ENCODE measurements at places on chromosomes 12 and 14.

DNA sequence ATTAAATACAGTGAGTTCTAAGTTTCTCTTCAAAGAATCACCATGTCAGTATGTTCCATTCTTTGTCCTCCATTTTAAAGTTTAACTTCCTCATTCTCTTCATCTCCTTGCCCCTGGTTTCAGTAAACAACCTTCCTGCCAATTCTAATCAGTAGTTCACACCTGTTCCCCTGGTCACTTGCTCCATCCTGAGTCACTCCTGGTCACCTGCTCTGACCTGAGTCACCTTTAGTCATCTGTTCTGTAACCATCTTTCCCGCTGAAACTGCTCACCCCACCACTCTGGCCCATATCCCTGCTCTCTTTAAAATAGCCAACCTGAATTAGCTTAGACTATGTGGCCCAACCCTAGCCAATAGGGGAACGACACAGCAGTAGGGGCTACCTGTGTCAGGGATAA, 1447.4 kb upstream of the TMEM132C start:
- no peak for DNase-seq

GRCh38 chr14:81981307-81981675, 447.6 kb upstream of the SEL1L start:
- DNase-seq, result no peak

DNA sequence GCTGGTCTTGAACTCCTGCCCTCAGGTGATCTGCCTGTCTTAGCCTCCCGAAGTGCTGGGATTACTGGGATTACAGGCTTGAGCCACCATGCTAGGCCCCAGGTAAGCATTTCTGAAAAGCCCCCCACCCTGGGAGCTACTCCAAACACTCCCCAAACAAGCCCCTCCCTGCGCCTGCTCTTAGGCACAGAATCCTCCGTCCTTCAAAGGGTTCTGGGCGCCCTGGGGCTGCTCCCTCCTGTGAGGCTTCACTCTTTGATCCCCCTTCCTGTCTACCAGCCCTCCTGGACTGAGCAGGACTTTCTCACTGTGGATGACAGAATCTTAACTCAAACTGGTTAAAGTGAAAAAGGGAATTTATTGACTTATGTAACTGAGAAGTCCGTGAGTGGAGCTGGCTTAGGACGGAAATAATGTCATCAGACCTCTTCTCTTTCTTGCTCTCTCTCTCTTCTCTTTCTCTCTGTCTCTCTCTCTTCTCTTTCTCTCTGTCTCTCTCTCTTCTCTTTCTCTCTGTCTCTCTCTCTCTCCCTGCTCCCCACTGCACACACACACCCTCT, 66.9 kb upstream of the CLMN start:
- DNase-seq, result no peak

DNA sequence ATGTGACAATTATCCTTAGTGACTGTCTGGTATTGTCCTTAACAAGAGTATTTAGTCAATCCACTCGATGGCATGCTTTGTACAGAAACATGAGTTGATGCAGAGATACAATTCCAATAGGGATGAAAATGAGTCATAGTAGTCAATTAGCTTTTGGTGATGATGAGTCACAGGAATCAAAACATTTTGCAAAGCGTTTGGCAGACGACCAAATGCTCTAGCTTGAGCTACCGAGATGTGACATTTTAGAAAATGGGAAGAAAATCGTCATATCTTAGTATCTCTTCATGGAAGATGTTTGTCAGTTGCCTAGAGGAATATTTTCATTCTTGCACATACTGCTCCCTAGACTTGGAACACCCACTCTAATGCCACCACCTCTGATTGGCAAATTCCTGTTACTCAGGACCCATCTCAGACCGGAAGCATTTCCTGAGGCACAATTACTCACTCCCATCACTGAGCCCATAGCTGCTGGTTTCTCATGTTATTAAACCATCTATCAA, 95.0 kb downstream of the LMNTD1 start:
- DNase-seq, result peak; percentile 91

GRCh38 chr12:108720757-108721514, 10.4 kb downstream of the CORO1C start:
- no peak for DNase-seq

DNA sequence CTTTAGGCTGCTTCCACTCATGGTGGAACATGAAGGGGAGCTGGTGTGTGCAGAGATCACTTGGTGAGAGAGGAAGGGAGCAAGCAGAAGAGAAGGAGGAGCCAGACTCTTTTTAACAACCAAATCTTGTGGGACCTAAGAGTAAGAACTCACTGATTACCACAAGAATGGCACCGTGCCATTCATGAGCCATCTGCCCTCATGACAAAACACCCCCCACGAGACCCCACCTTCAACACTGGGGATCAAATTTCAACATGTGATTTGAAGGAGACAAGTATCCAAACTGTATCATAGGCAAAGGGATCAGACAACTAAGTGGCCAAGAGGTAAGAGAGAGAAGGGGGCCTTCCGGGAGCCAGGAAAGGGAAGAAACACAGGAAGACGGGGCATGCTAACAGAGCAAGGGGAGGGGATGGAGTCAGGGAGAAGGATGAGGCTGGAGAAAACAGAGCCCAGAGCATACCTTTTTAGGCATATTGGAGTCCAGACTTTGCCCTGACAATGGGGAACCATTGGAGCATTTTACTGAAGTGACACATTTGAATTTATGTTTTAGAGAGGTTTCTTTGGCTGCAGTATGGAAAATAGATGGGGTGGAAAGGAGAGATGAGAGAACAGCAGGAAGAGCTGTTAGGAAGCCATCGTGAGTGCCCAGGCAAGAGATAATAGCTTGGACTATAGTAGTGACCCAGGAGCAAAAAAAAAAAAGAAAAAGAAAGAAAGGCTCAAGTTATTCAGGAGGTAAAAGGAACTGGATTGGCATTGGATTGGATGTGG, 204.4 kb upstream of the NUDT4 start:
- peak; percentile 63 for DNase-seq

- DNase-seq, result no peak
Observed at GRCh38 chr12:74891083-74891668, 318.5 kb downstream of the KCNC2 start.

DNA sequence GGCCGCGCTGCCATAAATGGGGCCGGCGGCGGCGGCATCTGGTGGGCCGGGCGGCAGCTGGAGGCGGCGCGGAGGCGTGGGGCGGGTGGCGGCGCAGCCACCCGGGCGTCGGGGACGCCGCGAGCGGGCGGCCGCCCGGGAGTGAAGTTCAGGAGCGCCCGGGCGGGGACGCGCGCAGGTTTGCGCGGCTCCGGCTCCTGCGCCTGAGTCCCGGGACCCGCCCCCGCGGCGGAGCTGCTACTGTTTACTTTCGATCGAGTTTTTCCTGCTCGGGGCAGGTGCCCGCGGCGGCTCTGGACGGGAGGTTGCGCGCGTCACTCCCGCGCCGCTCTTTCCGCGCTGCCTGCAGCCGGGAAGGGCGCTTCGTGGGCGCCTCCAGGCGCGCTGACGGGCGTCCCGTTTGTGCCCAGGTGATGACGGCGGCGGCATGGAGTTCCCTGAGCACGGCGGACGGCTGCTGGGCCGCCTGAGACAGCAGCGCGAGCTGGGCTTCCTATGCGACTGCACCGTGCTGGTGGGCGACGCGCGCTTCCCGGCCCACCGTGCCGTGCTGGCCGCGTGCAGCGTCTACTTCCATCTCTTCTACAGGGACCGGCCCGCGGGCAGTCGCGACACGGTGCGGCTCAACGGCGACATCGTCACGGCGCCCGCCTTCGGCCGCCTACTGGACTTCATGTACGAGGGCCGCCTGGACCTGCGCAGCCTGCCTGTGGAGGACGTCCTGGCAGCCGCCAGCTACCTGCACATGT, at the start of gene ZBTB42:
Gene ZBTB42 (plus strand): TSS at position 331 of the 749 bp plus-strand sequence. CDS start 97 bp downstream, at position 428.
- no peak for DNase-seq

- no peak for DNase-seq
Observed at GRCh38 chr14:35407306-35407630, 2.7 kb upstream of the NFKBIA start.

DNA sequence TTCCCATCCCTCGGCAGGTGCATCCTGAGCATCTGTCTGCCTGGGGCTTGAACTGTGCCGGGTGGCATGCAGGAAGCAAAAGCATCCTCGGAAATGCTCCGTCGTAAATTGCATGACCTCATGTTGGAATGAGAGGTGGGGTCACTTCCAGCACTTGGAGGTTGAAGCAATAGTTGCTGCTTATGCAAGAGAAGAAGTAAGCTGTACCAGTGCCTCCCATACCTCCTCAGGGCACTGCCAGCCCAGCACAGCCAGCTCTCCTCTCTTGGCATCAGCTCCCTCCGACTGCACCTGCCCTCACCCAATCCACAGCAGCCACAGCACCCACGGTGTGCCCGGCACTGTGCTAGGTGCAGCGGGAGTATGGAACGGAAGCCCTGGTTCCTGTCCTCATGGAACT, 11.5 kb downstream of the TEAD4 start:
- no peak for DNase-seq

GRCh38 chr12:28876196-28876798, 272.8 kb upstream of the FAR2 start:
- DNase-seq, result no peak

- DNase-seq, result no peak
Observed at GRCh38 chr14:67424539-67424938, 12.6 kb upstream of the PLEK2 start.

GRCh38 chr14:100526057-100526456, 61.2 kb downstream of the BEGAIN start:
- no peak for DNase-seq

GRCh38 chr14:99679543-99679942, 4.6 kb upstream of the CYP46A1 start:
- no peak for DNase-seq

DNA sequence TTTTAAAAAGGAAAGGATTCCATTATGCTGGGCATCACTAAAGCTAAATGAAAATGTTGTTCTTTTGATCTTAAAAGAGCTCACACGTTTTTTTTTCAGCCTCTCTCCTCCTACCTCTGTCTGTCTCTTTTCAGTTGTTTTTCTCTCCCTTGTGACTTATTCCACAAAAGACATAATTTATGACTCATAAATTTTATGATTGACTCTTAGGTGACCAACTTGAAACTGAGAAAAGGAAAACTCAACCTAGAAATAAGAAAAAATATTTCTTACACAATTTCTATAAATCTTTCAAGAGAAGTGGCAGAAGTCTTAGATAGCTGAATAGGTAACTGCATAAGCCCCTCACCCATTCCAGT, 227.7 kb upstream of the DDHD1 start:
- no peak for DNase-seq

DNA sequence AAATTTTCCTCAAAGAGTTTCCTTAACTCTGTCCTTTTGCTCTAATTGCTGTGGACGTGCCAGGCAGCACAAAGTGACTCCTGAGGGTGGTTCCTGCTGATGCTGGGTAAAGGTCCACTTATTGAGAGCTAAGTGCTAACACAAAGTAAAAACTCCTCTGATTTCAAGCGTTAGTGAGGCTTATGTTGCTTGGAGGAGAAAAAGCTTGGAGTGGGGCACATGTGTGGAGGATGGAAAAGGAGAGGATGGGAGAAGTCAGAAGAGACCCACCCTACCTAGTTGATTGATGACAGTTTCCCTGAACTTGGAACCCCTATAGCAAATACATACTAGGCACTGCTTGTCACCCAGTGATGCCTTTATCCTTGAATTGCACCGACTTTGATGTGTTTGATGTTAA, 10.1 kb upstream of the SLC11A2 start:
- DNase-seq, result no peak

- no peak for DNase-seq
Observed at GRCh38 chr12:51281202-51281924, 11.1 kb upstream of the SMAGP start.

GRCh38 chr12:57698414-57698813, 4.5 kb downstream of the OS9 start:
- no peak for DNase-seq

GRCh38 chr12:15590180-15590826, 198.9 kb downstream of the EPS8 start:
- DNase-seq, result no peak

DNA sequence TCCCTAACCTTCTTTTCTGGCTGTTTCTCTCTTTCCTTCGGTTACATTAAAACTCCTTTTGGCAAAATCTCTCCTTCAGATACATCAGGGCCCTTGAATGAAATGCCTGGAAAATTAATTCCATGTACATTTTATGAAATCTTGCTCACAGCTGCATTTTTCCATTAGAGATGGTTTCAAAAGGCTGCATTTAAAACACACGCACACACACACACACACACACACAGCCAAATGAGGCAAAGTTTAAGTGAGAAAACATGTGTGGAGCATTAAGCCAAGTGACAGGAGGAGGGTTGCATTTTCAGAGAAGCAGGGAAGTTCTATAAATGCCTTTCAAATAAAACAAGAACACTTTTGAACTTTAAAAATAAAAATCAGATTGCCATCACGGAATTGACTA, 216.4 kb downstream of the LRIG3 start:
- peak; percentile 87 for DNase-seq

GRCh38 chr12:132322206-132323132, 6.9 kb downstream of the GALNT9 start:
- DNase-seq, result no peak

DNA sequence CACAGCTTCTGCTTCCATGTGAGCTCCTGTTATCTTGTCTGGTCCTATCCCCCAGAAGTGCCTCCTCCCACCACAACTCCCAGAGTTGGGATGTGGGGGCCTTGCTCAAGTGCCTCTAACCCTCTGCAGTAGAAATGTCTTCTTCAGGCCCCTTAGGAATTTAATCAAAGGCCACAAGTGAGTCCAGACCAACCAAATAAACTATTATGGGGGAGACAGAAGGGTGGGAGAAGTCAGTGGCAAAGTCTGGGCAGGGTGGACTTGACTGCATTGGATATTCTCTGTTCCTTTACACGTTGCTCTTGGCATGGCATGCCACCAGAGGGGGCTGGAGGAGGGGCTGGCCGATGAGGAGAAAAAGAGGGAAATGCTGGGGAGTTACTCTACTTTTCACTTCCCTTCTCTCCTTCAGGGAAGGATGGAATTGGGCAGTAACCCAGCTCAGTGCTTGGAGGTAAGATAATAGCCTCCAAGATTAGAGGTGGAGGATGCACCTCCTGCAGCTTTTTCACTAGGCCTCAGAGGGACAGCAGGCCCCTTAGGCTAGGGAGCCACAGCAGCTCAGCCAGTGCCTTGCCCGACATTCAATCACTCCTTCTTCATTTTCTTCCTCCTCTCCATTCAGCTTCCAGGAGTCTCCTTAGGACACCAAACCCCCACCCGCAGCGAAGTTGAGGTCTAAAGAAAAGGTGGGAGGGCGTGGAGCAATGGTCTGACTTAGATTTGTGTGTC, 1.2 kb upstream of the AP1G2 start:
- no peak for DNase-seq

- DNase-seq, result peak; percentile 90
Observed at GRCh38 chr14:50726372-50727107, 58.4 kb upstream of the SAV1 start.

- no peak for DNase-seq
Observed at GRCh38 chr12:79635676-79636075, 55.1 kb downstream of the PAWR start.

GRCh38 chr14:99806836-99807235, 13.6 kb downstream of the EML1 start:
- no peak for DNase-seq
